ENCODE measurements at places on chromosomes 11 and 22.
A peak's percentile ranks its signal among the peaks of the same experiment; 100 is the strongest.

DNA sequence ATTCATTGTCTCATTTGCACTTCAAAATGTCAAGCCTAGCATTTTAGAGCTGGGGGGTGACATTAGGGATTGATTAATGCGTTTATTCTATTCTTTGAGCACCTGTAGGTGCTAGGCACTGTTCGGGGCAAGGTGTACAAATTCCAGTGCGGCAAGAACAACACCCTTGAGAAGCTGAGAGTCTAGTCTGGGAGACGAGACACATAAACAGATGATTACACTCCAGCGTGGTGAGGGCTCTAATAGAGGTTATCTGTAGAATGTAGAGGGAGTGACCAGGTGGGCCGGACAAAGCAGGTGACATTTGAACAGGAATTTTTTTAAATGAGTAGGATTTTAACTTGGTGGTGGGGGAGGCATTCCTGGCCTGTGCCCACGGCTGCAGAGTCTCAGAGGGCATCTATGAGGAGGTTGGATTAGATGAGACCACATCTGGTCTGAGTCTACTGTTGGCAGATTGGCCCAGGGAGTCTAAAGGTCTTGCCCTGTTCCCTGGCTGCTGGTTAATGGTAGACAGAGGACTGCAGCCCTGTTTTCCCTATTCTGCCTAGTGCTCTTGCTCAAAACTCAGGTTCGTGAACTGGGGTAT, 970 bp downstream of the CAT start:
- peaks cover 9% of the 10 kb centered on the region for H3K36me3 ChIP-seq
- H3K4me1 ChIP-seq, result peaks cover 30% of the 10 kb centered on the region
- no peak for DNase-seq
- no peaks in the 10 kb centered on the region for H3K27me3 ChIP-seq
- peak overlapping the region; percentile 89 for H3K27ac ChIP-seq

- peaks cover 15% of the 10 kb centered on the region for H3K27me3 ChIP-seq
- no peaks in the 10 kb centered on the region for H3K4me1 ChIP-seq
- H3K27ac ChIP-seq, result no peak overlapping the region
- H3K36me3 ChIP-seq, result no peaks in the 10 kb centered on the region
- no peak overlapping the region for H3K4me3 ChIP-seq
Observed at GRCh38 chr22:29041408-29041807, 20.2 kb downstream of the C22orf31 start.

DNA sequence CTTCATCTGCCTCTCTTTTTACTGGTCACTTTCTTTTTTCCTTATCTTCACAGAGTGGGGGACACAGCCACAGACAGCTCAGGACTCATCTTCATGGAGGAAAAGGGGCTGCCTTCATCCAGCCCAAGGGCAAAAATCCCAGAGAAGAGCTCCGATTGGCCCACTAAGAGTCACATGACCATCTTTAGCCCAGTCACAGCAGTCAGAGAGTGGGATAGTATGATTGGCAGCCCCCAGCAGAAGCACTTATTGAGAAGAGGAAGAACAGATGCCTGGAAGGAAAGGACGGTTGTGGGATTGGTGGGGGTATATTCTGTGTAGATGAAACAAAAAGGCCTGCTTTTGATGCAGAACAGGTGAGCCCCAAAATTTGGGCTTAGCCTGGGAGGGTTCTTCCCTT, 77.8 kb downstream of the MN1 start:
- H3K27me3 ChIP-seq, result no peaks in the 10 kb centered on the region
- H3K27ac ChIP-seq, result no peak overlapping the region
- H3K4me3 ChIP-seq, result no peak overlapping the region
- no peaks in the 10 kb centered on the region for H3K36me3 ChIP-seq
- DNase-seq, result no peak

DNA sequence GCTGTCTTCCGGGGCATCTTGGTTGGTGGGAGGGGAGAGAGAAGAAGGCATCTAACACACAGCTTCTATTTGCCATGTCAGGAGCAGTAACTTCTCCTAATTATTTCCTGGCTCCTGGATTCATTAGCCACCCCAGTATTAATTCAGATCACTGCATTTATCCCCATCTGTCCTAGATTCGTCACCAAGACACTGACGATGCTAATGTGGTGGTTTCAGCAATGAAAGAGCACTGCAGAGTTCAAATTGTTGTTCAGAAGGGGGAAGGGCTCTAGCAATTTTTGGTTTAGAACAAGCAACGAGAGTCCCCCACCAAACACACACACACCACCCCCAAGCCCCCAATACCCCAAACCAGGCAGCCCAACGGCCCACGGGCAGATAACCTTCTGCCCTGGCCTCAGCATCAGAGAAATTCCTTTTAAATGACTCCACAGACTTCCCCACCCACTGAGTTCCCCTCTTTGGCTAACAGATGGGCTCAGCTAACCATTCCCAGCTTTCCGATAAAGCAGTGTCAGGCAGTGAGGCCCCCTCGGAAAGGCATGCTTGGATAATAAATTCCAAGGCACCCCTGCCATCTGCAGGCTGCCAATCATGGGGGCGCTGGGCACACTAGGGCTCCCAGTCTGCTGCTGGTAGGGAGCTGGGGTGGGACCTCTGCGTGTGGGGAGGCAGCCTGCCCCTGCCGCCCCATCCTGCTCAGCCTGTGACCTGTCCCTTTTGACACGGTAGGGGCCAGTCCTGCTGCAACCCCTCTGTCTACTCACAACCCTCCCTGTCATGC, 453.5 kb downstream of the MIAT start:
- DNase-seq, result no peak
- H3K4me3 ChIP-seq, result no peak overlapping the region
- no peak overlapping the region for H3K27ac ChIP-seq
- H3K27me3 ChIP-seq, result no peaks in the 10 kb centered on the region

- no peak overlapping the region for H3K4me3 ChIP-seq
- no peak overlapping the region for H3K27ac ChIP-seq
- no peak for DNase-seq
- no peaks in the 10 kb centered on the region for H3K36me3 ChIP-seq
- peaks cover 61% of the 10 kb centered on the region for H3K27me3 ChIP-seq
Observed at GRCh38 chr11:17238377-17238776, 30.6 kb upstream of the PIK3C2A start.
